ENCODE measurements at places on chromosomes 1 and 21.
A peak's percentile ranks its signal among the peaks of the same experiment; 100 is the strongest.

GRCh38 chr1:30727824-30728223 lies 4.4 kb upstream of the MATN1 start:
- no peak for DNase-seq

DNA sequence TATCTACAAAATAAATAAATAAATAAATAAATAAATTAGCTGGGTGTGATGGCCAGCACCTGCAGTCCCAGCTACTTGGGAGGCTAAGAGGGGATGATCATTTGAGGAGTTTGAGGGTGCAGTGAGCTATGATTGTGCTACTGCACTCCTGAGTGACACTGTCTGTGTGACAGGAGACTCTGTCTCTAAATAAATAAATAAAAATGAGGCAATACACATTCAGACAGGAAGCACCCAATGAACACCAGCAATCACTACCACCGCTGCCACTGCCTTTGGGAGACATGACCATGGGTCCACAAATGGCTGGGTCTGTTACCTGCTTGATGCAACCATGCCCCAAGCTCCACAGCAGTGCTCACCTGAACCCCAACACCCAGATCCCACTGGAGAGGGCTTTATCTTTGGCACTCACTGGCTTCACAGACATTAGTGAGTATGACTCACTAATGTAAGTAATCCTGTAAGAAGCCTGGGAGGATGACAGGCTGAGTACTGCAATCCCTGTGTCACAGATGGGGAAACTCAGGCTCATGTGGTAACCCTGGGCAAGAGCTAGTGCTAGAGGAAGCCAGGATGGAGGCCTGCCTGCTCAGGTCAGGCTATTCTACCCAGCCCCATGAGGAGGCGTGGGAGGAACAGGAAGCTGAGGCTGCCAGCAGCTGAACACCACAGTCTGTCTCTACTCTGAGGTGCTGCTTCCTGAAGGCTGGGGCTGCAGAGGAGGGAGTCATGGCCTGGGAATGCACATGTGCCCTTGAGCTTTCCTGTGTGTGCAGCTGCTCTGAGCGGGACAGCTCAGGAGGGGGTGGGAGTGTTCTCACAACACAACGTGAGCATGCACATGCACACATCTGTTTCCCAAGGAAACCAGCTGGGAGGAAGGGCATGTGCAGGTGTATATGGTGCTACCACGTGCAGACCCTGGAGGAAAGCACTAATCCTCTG lies 43.0 kb downstream of the SLC9A1 start:
- peak; percentile 81 for DNase-seq

DNA sequence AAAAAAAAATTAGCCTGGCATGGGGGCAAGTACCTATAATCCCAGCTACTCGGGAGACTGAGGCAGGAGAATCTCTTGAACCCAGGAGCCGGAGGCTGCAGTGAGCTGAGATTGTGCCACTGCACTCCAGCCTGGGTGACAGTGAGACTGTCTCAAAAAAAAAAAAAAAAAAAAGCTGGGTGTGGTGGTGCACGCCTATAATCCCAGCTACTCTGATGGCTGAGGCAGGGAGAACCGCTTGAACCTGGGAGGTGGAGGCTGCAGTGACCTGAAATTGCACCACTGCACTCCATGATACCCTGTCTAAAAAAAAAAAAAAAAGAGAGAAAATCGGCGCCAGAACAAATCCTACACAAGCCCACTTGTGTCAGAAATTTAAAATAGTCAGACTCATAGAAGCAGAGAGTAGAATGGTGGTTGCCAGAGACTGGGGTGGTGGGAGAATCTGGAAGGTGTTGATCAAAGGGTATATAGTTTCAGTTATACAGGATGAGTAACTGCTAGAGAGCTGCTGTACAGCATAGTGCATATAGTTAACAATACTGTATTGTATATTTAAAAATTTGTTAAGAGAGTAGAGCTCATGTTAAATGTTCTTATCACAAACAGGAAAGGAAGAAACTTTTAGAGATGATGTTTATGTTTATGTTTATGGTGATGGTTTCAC lies 9.6 kb downstream of the DIP2A start:
- no peak for DNase-seq

GRCh38 chr1:89794406-89794805 lies 26.4 kb upstream of the LRRC8D start:
- no peak for DNase-seq

DNA sequence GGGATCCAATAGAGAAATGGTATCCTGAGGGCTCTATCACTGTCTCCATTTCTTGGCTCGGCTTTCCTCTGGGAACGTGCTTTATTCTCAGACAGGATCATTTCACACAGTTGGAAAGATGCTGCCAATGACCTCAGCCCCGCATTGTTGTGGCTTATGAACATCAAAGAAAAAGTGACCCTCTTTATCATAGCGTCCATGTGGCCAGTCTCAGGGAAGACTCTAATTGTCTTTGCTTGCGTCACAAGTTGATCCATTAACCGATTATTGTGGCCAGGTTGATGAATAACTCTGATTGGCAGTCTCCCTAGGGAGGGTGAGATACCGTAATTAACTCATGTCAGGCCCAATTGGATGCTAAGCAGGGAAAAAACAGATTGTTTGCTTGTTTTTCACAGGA lies 10.4 kb upstream of the TMEM9 start:
- DNase-seq = no peak

- DNase-seq = no peak
These were observed 3.4 kb downstream of the DCST1 start for GRCh38 chr1:155037043-155037442.

DNA sequence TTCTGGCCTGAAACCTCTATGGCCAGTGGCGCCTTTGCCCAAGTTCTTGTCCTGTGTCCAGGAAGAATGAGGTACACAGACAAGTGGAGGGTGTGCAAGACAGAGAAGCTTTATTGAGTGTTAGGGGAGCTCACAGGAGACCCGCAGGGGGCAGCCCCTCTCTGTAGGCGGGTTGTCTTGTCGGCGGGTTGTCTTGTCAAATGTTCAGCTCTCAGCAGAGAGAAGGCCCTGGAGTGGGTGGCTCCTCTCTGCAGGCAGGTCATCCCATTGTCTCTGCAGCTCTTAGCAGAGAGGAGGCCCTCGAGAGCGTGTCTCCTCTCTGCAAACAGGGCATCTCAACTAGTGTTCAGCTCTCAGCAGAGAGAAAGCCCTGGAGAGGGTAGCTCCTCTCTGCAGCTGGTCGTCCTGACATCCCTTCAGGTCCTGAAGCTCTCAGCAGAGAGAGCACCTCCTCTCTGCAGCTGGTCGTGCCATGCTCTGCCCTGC lies 11.0 kb downstream of the COL6A2 start:
- DNase-seq = no peak

GRCh38 chr1:161885003-161885402 lies 118.9 kb downstream of the ATF6 start:
- no peak for DNase-seq

- DNase-seq = no peak
These were observed 319.1 kb downstream of the CAMTA1 start for GRCh38 chr1:7104339-7104738.

- no peak for DNase-seq
These were observed 55.9 kb downstream of the MACO1 start for GRCh38 chr1:25486602-25487001.

DNA sequence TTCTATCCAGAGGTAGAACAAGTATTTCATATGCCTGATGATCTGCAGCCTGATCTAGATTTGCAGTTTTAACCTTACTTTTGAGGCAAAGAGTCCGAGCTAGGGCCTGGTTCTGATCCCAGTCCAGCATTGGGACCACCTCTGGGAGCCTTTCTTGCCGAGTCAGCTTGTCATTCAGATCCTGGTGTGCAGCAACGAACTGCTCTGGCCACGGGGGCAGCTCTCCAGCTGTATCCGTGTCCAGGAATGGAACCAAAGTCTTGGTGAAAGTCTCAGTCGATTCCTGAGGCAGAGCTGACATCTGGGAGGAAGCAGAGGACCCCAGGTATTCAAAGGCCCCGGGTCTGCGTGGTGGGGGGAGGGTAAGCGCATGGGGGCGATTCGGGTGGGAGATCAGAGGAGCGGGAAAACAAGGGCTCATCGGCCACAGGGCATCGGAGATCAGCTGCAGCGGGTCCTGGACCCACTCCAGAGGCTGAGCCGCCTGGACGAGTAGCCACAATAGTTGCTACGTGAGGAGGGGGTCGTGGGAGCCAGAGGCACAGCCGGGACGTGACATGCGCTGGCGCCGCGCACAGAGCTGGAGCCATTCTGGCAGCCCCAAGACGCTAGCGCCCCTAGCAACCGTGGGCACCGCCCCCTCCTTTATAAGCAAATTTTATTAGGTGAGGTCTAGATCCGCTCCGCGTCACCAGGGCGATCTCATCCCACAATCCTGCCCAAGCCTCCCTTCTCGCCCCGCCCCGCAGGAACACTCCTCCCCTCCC lies 32.4 kb upstream of the BSDC1 start:
- DNase-seq = no peak

- DNase-seq = no peak
These were observed 613.9 kb upstream of the NEGR1 start for GRCh38 chr1:72896256-72896655.

- DNase-seq = peak; percentile 45
These were observed 63.9 kb upstream of the VAV3 start for GRCh38 chr1:108028841-108029388.

DNA sequence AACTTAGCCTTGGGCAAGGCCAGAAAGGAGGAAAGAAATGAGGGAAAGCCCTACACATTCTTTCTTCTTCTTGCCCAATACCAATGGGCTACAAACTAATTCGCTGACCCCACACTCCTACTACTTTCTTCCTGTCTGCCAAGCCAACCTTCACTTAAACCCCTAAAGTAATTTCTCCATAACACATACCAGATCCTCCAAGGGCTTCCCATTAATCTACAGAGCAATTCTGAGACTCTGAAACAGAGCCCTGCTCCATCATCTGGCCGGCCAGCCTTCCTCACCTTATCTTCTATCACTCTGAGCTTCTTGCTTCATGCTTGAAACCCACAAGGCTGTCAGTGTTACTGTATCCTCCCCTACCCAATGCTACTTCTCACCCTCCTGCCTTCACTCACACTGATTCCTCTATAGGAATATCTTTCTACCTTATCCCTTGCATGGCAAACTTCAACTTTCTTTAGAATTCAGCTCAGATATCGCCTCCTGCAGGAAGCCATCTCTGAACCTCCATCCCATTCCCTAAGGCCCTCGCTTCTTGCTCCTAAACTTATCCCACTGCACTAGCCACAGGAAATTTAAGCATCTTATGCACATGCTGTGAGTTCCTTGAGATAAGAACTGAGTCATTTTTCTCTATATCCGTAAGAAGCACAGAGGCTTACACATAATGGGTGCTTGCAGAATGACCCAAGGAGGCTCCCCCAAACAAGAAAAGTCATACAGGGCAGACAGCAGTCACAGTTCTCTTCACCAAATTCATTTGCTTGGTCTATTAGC lies 81.9 kb downstream of the JAK1 start:
- no peak for DNase-seq

- no peak for DNase-seq
These were observed 2.1 kb downstream of the MYBPH start for GRCh38 chr1:203173566-203173965.

GRCh38 chr1:9281071-9281827 lies 11.4 kb upstream of the SPSB1 start:
- no peak for DNase-seq

GRCh38 chr1:47621977-47622376 lies 184.1 kb downstream of the FOXD2 start:
- DNase-seq = no peak

GRCh38 chr21:26140164-26140579 lies 30.4 kb downstream of the APP start:
- DNase-seq = no peak
